Upper lobe of left lung (tissue), 6 donors: ENCODE measurements at places on chromosomes 2 and 18.

DNA sequence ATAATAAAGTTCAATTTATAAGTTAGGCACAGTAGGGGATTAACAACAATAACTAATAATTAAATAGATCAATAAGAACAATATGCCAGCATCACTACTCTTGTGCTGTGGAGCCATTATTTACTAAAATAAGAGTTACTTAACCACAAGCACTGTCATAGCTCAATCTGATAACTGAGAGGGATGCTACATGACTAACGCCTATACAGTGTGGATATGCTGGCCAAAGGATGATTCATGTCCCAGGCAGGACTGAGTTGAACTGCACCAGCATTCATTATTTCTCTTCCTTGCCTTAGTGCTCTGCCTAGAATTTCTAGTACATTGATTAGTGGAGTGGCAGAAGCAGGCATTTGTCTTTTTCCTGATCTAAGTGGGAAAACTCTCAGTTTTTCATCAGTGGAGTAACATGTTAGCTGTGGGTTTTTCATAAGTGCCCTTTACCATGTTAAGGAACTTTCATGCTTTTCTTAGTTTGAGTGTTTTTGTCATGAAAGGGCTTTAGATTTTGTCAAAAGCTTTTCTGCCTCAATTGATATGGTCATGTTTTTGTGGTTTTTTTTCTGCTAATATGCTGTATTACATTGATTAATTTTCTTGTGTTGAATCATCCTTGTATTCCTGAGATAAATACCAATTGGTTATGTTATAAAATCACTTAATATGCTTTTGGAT lies 21.7 kb downstream of the KIAA1328 start:
- DNase-seq = no peak

DNA sequence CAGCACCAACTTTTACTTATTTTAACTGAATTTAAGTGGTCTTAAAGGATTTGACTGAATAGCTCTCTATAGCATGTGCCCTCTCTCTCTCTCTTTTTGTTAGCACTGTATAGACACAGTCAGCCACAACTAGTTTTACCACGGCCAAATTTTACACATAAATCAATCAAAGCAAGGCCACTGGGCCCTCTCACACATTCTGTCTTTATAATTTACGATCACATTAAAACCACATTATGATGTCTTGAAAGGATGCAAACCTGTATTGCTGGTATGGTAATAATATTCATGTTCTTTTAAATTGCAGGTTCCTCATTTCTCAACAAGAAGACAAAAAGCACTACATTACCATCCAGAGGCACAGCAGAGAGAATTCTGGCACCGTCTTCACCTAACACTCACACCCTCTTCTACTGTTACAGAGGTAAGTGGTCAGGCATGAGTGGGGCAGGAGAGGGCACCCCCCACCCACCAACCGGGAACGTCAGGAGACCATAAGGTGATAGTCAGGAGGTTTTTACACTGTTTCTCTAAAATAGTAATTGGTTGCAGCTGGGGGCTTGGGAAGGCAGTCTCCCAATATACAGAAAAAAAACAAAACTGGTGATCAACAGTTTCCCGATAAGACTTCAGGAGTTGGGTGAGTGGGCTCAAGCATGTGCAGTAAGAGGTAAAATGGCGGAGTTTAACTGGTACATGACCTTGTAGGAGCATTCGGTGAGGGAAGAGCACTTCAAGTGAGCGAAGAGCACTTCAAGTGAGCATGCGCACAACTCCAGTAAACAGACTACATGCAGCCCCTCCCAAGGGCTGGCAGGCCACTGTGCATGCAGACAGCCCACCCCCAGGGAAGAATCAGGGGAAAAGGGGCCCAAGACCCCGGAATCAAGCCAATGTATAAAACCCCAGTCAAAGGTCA lies 296.7 kb downstream of the PIEZO2 start:
- DNase-seq = no peak

- DNase-seq = no peak
Observed at GRCh38 chr2:189951791-189952535, 110.6 kb downstream of the MSTN start.

GRCh38 chr2:238629064-238629463 lies 202.3 kb downstream of the ASB1 start:
- no peak for DNase-seq

DNA sequence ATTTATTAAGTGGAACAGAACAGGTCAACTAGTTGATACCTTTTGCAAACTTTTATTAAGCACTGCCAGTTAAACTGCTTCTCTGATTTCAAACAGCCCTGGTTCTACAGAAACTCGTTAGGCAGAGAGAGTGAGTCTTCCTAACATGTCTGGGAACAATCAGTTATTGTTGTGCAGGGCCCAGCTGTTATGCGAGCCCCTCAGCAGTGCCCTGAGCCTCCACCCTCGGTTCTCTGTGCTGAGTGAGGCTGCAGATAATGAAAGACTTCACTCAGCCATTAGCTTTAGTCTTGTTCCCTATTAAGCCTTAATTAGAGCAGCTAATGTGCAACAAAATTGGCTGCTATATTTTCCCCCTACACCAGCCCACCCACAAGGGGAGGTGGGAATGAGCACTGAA lies 39.6 kb downstream of the KCTD18 start:
- DNase-seq = no peak

- no peak for DNase-seq
Observed at GRCh38 chr2:219452361-219453317, 18.0 kb downstream of the SPEG start.

DNA sequence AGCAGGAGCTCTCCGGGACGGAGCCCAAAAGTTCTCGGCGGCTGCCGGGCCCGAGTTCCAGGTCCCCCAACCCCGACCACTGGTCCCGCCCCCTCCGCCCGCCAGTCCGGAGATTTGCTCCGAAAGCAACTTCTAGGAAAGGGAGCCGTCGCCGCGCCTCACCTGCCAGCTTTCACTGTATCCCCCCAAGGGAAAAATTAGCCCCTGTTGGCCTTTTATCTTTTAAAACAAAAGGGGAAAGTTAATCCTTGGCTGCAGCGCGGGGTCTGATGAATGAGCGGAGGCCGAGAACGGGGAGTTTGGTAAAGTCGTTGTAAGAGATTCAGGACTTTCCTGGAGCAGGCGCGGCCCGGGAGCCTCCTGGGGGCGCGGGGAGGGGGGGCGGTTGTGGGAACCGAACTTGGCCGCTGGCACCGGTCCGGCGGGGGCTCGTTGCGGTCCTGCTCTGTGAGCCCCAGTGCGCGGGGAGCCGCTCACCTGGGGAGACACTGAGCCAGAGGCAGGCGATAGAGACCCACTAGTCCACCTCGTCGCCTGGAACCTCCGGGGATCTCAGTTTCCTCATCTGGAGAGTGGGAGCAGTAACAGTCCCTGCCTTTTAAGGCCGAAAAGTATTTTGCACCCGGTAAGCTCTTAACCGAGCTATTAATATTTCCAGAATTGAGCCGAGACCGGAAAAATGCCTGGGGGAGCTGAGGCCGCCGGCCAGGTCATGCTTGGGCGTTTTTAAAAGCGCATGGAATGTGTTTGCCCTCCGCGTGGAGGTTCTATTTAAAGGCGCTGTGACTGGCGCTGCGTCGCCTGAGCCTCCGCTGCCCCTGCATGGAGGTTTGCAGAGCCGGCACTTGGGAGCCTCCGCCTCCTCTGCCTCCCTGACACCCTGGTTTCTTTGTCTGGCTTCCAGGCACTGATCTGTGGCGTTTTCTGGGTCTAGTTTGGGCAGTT lies 1.1 kb downstream of the EFHD1 start:
- DNase-seq = peak; percentile 85

DNA sequence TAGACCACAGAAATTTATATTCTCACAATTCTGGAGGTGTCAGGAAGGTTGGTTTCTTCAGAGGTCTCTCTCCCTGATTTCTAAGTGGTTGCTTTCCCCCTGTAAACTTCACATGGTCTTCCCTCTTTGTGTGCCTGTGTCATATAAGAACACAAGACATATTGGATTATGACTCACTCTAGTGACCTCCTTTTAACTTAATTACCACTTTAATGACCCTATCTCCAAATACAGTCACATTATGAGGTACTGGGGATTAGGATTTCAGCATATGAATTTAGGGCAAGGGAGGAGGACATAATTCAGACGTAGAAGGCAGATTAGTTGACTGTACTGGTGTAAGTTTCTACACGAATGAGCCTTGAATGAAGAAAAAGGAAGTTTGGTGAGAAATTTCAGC lies 38.2 kb upstream of the EPHA4 start:
- no peak for DNase-seq

DNA sequence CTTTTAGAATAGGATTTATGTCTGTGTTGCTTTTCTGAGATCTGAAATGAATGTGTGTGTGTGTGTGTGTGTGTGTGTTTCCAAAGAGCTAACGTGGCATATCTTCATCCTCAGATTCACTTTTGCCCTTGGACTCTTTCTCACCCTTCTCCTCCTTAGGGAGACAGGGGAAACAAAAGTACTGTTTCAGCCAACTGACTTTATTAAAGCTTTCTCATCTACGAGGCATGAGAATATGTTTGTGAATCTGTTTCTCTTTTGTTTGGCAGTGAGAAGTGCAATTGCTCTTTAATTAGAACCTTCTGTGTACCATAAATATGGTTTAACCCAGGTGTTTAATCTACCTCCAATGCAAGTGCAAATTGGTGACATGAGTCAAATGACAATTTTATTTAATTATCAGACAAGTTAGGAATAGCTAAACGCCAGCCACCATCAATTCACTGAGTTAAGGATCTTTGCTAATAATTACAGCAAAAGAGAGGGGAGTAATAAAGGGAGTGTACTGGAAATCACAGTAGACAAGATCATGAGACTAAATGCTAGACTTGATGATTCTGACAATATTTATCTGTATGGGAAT lies 186.4 kb upstream of the COL3A1 start:
- no peak for DNase-seq

DNA sequence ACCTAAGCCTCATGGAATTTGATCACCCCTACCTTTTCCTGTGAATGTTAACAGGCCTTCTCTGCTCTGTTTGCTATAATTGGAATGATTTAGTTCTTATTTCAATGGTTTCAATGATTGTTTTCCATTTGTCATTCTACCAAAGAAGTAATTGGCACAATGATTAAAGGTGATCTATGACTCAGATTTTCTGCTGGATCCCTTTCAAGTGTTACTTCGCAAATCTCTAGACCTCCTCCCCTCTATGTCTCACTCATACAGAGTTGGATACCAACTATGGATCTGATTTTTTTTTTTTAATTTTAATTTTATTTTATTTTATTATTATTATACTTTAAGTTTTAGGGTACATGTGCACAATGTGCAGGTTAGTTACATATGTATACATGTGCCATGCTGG lies 29.6 kb upstream of the FAM117B start:
- DNase-seq = no peak

DNA sequence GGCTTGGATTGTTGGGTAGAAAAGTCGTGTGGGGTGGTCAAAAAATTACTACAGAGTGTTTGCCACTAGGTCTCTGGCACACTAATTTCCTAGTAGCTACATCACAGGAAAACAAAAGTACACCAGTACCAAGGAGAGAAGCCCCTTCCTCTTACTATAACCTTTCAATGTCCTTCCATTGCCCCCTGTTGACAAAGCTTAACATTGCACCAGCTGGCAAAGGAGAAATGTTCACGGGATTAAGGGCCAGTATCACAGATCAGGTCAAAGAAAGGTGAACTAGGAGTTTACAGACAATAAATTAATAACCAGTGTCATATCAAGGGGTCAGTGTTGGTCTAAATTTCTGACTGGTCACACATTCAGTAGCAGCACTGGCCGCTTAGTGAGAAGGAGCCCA lies 1139.6 kb upstream of the FAM98A start:
- DNase-seq = no peak

- no peak for DNase-seq
Observed at GRCh38 chr2:7111626-7112025, 194.4 kb downstream of the RNF144A start.

DNA sequence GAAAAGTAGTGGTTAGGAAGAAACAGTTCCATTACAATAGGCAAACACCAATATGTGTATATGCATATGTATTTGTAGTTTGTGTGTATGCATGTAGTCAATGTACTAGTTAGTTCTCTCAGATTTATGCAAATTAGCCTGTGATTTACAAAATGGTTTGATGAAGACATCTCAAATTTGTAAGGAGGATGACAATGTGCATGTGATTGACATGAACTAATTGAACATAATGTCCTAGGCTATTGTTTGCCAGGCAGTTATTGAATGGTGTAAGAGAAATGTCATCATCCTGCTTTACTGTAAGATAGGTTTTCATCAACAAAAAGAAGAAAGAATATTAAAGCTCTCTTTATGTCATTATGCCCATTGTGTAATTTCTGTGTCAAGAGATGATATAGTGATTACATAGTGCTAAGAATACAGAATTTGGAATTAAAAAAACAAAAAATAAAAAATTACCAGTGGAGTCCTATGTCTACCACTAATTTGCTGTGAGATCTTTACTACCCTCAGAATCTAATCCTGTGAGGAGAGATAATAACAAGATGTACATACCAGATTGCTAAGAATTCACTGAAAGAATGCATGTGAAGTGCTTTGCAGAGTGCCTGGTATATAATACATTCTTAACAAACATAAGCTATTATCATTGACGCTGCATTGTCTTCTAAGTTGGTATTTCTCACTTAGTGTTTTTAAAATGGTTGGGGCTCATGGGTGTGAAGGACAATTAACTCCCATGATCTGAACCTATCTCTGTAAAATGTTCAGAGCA lies 258.0 kb downstream of the CPS1 start:
- DNase-seq = no peak

GRCh38 chr2:128736046-128736688 lies 417.5 kb upstream of the HS6ST1 start:
- no peak for DNase-seq

GRCh38 chr2:16452123-16452522 lies 213.5 kb downstream of the CYRIA start:
- no peak for DNase-seq

- no peak for DNase-seq
Observed at GRCh38 chr2:104733226-104733943, 120.5 kb upstream of the POU3F3 start.

DNA sequence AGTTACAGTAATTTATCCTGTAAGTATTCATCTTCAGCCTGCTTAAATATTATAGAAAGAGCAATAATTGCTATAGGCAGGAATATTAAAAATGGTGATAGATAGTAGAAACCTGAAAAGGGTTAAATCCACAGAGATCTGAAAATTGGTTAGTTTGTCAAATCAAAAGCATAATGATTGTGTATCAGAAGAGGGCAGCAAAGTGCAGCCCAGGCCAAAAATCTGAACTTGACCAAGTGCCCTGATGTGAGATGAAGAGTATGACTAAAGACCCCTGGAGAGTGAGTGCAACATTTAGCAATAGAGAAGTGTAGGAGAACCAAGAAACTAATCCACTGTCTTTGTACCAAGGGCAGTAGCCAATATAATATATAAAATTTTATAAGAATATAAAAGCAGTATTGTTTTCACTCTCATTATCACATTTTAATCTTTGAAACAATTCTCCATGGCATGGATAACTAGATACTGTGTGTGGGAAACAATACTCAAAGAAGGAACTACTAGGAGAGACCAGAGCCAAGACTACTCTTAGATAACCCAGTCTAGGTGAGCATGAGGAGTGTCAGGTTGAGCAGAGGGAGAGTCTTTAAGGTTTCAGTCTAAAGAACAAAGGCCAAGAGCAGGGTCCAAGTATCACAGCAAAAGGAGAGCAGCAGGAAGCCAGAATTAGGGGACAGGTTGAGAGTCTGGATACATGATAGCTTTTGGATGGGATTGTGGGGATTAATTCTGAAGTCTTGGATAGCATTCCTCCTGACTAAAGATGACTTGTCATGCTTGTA lies 148.7 kb downstream of the CALCRL start:
- no peak for DNase-seq
